ENCODE measurements at places on chromosomes 2 and 18. TPM values are rescaled to one million over a fixed set of nuclear protein-coding genes. Genes with fewer than 3 reads are reported as not detected.

DNA sequence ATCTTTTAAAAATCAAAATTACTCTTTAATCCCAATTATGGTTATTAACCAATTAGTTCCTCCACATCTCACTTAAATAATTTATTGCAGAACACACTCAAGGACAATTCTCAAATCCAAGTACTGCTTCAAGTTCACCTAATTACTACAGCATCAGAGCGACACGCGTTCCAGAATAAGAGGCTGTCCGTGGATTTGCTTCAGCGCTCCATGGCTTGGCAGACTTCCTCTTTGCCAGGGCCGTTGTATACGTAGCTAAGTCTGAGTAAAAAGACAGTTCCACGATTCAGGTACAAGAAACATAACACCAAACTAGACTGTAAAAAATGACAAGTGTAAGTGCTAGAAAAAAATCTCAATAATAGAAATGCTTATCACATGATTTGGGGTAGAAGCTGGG is 153.2 kb upstream of the MYT1L start:
- DNase-seq, result no peak

- DNase-seq, result no peak
Measured at GRCh38 chr2:88187927-88188326, 17.8 kb downstream of the THNSL2 start.

- DNase-seq, result no peak
Measured at GRCh38 chr2:48549972-48550371, 20.0 kb downstream of the STON1 start.

DNA sequence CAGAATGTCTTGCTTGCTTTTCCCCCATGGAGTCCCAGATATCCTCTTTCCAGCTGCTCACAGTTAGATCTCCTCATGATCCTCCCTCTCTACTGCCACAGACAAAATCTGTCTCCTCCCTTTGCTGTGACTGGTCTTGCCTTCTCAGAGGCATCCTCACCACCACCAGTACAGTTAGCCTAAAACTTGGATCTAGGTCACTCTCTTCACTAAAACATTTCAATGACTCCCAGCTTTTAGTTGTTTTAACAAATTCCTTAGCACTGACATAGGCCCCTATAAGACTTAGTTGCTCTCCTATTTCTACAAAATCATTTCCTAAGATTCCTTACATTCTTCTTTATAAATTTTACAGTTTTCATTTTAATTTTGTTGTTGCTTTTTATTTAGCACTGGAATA is 734.2 kb upstream of the CHAC2 start:
- DNase-seq, result no peak

- DNase-seq, result no peak
Measured at GRCh38 chr2:172711110-172711509, 24.5 kb upstream of the RAPGEF4 start.

DNA sequence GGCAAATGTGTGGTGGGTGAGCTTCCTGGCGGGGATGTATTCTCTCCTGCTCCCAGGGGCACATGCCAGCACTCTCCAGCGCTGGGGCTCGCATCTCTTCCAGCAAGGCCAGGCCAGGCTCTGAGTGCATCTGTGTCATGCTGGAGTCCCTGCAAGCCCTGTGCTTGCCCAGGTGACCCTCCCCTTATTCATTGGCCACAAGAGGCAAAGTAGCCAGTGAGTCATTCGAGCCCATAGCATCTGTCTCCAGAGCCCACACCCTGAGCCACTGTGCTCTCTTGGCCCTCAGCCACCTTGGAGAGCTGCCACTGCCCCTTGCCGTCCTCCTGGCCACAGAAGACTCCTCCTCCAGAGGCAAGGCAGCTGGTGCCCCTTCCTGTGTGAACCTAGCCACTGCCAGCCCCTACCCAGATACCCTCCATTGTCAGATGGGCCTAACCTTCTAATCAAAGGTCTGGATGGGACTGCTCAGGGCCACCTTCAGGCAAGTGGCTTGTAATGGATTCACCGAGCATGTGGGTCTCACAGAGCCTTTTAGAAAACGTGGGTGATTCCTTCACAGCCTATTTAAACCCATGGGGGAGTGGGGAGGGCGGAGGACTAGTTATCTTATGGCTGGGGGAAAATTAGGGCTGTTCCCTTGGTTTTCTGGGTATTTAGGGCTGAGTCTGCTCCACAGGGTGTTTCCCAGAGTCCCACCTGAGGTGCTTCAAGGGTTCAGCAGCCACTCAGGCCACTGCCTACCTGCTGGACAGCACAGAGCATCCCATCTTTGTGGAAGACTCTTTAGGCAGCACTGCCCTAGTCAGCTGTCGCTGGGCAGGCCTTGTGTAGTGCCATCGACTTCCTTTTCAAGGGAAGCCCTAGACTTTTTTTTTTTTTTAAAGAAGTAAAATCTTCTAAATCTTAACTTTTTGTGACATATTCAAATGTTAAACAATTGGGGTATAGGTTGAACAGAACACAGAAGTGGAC is 137.4 kb downstream of the ACOXL start:
- DNase-seq, result peak; percentile 68

DNA sequence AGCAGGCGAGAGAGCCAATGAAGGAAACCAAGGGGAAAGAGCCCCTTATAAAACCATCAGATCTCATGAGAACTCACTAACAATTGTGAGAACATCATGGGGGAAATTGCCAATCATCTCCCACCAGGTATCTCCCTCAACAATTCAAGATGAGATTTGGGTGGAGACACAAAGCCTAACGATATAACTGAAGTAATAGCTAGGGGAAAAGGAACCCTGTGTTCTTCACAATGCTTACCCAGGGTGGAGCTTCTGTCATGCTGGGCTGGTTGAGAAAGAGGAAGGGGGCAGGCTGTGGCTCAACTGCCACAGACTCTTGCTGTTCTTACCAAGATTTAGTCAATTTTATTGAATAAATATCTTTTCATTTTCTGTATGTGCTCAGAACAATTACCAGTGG is 392.1 kb upstream of the HS6ST1 start:
- DNase-seq, result no peak

- DNase-seq, result no peak
Measured at GRCh38 chr2:171227066-171227782, 66.5 kb upstream of the TLK1 start.

- DNase-seq, result no peak
Measured at GRCh38 chr2:6932828-6933227, 15.6 kb downstream of the RNF144A start.

DNA sequence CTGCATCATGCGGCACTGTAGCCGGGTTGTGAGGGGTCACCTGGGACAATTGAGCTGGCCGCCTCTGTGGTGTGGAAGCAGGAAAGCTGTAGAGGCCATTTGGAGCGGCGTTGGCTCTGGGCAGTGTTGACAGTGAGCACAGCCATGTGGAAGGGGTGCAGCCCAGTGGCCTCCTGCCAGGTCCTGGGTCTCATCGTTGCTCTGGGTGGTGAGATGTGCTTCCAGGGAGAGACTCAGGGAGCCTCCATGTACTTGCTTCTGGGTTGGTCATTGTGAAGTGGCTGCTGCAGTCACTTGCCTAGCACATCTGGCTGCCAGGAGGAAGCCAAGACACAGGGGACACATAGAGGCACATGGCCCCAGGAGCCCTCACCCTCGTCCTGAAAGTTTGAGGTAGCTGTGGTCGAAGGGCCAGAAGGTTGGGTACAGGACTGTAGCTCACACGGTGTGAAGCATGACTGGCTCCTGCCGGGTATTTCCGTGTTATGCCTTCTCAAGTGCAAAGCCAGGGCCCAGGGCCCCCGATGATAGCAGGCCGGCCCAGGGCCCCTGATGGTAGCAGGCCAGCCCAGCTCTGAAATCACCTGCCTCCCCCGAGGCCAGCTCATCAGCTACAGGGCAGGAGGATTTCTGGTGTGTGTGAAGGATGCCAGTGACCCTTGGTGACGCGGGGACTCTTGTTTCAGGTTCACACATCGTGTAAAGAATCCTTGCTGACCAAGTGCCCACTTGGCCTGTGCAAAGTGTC is 82.6 kb downstream of the DGKD start:
- DNase-seq, result no peak

DNA sequence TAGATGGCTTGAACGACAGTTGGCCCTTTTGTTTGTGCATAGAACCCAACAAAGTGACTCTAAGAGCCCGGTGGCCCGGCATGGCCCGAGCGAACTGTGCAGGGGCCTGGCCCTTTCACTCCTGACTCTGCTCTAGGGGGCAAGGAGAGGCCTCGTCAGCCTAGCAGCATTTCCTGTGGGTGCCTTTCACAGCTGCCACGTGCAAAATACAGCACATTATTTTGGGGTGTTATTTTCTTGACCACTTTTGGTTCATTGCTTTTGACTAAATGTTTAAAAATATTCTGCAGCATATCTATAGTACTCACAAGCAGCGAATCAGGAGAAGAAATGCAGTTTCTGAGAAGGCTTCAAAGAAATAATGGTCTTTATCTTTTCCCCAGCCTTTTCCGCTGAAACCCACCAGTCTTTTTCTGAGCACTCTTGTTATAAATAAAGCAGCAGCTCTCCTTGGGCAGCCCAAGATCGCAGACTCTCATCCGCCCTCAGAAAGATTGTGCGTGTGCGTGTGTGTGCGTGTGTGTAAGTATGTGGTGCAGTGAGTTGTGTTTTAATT is 31.3 kb downstream of the DGKD start:
- DNase-seq, result no peak

The FBXO41 gene
- total RNA-seq, result 16.1 TPM

The SEC11C gene
- 101 TPM for total RNA-seq

The CRIM1 gene
- total RNA-seq, result 57.6 TPM

The TMEM163 gene
- total RNA-seq, result 3.5 TPM

The CYP27A1 gene
- total RNA-seq, result 12.2 TPM

Data from Calu3 (cell line).